ENCODE measurements at places on chromosomes 4 and X.

DNA sequence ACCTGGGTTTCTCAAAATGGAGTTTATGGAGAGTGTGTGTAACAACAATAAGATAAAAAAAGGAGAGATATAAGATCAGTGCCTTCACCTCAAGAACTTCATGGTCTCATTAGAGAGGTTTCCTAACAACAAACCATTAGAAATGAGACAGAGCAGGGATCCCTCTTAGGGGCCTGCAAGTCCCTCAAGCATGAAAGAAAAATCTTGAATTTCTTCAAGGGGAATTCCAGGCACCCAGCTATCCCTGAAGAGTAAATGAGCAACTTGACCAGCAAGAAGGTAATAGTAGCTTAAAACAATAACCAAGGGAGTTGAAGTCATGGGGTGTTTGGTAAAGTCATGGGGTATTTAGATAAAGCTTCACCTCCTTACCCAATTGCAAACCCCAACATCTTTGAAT is 49.7 kb upstream of the TLR3 start:
- no peak for DNase-seq

DNA sequence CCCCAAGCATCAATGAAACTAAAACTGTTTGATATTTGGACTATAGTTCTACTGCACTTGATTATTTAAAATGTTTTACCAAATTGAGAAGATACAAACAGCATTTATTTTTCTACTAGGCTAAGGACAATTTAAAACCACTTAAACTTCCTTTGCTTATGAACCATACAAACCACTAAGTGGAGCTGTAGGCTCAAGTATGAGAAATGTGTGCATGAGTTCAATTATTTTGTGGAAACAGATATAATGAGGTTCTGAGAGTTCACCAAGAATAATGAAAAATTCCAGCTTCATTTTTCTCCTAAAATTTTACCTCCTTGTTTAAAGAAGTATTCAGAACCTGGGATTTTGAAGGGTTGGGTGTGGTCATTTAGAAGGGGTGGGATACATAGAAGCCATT is 63.1 kb downstream of the SERPINA7 start:
- DNase-seq, result peak; percentile 7

GRCh38 chr4:181350615-181351415 is 892.4 kb upstream of the TENM3 start:
- DNase-seq, result peak; percentile 69

- no peak for DNase-seq
Observed at GRCh38 chr4:110867251-110867960, 244.5 kb upstream of the PITX2 start.

GRCh38 chr4:105634402-105635080 is 73.9 kb downstream of the INTS12 start:
- no peak for DNase-seq

DNA sequence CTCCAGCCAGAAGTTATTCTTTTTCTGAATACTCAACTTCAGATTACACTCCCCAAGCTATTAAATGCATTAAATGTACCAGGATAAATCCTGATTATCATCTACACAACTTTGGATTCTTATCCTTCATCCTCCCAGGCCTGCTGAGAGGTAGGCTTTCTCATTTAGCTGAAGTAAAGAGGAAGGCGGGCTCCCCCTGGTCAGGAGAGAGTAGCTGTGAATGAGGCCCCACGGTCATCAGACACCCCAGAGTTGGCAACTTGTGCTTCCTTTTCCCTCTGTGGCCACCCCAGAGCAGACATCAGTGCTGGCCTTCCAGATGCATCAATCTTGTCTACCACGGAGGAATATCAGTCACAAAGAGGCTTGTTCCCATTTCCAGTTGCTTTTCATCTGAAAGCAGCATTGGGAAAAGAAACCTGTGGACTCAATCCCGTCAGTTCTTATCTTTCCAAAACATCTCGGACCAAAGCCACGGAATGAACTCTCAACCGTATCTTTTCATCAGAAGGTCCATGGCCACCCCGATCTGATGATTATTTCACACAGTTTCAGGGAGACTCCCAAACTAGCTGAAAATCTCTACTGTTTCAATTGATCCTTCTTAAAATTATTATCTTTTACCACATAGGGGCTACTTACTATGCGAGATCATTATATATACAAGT is 79.2 kb downstream of the FBXO8 start:
- DNase-seq, result no peak

DNA sequence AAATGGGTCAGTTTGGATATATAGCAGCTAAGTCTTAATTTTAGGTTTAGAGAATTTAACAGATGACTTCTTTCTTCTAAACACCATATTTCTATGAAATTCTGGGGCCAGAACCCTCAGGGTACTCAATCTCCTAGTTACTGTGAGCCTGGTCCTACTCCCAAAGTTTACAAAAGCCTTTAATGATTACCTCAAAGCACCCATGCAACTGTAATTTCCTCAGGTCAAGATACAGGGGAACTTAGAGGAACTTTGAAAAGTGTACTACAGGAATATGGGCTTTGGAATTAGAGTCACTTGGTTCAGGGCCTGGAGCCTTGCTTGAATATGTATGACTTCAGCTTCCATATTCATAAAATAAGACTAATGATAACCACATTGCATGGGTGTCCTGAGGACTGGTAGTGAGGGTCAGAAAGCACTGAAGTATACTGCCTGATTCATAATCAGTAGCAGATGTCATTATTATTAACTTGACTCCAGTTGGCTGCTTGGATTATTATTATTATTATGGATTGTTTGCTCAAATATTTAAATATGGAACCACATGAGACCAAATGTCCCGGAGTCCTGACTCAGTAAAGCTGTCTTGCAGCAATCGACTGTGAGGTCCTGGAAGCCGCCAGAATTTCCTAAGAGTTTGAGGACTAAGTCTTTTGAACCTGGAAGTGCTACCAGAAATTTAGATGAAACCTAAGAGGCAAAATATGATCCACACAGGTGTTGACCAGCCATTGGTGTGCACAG is 2.0 kb upstream of the ADH7 start:
- no peak for DNase-seq

- DNase-seq, result peak; percentile 10
Observed at GRCh38 chr4:89254847-89255246, 52.8 kb downstream of the GPRIN3 start.

- peak; percentile 13 for DNase-seq
Observed at GRCh38 chr4:40992472-40993295, 221.7 kb downstream of the APBB2 start.

GRCh38 chrX:87518504-87518903 is 902 bp downstream of the KLHL4 start:
- peak; percentile 8 for DNase-seq

- DNase-seq, result peak; percentile 16
Observed at GRCh38 chrX:116499780-116500179, 37.0 kb upstream of the CT83 start.

DNA sequence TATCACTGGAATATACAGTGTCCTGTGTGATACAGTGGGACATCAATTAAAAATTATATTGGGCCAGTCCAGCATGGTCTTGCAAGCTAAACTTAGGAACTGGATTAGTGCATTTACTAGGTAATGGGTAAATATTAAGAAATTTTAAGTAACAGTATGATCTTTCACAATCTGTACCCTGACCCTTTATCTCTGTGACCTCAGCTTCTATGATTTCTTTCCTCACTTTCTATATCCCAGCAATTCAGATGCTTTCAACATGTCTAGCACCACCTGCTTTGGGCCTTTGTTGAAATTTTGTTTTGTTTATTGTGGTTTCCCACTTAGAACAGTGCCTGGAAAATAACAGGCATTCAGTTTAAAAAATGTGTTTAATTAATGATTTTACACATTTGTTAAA is 2295.4 kb downstream of the ARAP2 start:
- no peak for DNase-seq

- DNase-seq, result peak; percentile 10
Observed at GRCh38 chrX:110226931-110227330, 91.0 kb downstream of the AMMECR1 start.

- no peak for DNase-seq
Observed at GRCh38 chr4:16992566-16993225, 94.3 kb upstream of the LDB2 start.

DNA sequence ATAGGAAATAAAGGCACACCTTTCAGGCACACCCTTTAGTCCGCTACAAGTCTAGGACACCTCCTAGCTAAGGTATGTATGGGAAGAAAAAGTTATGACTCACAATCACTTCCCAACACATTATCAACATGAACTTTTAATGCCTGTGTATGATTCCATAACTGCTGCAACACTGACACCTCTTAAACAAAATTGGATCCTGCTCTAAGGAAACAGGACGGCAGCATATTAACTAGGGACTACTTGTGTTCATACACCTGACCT is 2.4 kb upstream of the PPP3CA start:
- DNase-seq, result no peak

DNA sequence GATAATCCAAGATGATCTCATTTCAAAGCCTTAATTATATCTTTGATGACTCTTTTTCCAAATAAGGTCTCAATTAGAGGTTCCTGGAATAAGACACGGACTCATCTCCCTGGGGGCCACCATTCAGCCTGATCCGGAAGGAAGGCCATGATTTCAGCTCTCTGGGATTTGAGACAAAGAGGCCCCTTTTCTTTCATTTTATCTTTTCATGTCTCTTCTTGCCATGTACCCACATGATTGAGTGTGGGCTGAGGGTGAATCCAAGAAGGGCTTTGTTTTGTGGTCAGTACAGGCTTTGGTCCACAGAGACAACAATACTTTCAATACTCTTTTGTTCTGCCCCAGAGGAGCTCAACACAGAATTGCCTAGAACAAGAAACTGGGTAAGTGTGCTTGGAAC is 261.2 kb downstream of the TRIML1 start:
- no peak for DNase-seq

GRCh38 chrX:802846-803245 is 172.3 kb downstream of the SHOX start:
- DNase-seq, result no peak

DNA sequence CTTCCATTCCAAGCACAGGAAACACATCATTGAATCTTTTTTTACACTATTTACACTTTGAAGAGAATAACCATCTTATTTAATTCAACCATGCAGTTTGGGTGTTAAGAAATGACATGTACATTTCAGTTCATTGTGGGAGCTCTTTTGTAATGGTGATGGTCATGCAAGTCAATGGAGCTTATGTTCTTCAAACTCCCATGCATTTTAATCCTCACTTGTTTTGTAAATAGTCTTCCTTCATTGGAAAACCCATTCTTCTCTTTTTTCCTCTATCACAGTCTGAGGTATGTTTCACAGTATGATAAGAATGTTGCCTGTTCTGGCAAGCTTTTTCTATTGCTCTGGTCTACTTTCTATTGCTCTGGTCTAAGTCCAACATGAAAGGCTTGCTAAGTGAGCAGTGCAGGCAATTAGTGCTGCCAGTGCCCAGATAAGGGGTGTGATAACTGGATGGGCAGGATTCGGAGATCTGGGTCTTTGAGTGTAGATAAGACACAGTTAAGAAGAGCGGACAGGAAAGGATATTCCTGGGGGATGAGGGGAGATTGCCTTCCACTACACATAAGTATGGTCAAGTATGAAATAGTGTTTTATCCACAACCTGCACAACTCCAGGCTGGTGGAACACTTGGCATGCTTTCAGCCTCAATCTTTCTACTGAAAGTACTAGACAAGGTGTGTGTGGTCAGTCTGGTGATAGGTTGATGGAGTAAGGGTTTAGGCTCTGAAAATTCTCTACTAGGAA is 17.1 kb downstream of the AFP start:
- DNase-seq, result peak; percentile 48

DNA sequence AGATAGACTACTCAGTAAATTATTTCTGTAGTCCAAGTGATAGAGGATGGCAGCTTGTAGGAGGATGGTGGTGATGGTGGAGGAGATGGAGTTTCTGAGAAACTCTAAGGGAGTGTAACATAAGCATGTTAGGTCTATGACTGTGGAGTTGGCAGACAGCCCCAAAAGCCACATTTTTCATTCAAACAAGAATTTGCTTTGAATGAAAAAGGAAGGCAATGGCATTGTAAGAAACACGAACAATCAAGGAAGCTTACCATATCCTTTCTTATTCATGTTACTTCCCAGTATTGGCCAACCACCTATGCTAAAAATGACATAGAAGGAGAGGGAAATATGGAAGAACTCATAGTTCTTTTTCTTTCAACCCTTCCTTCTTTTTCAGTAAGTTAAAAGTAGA is 18.7 kb upstream of the SEC24B start:
- DNase-seq, result peak; percentile 82

DNA sequence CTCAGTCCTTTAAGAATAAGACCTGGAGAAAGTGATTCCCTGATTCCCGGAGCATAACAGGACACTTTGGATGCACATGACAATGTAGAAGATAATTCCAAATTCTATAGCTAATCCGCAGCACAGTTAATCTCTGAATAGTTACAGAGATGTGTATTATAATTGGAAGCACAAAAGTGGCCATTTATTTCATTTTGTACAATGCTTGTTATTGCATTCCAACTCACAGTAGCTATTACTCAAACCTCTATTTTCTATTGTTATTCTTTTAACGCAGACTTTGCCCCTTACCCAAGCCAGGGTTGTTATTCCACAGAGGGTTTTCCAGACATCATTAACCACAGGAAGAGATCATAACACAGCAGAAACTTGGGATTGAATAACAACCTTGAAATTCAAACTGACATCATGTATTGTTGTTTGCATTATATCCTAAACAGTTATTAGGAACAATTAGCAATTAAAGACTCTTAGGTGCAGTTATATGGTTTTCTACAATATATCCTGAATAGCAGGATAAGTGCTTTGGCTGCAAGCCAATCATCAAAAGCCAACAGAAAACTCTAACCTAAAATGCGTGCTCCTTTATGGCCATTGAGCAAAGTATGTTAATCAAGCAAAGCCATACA is 984.0 kb upstream of the TENM3 start:
- DNase-seq, result no peak

- no peak for DNase-seq
Observed at GRCh38 chr4:118947095-118947494, 58.4 kb downstream of the SYNPO2 start.

- peak; percentile 94 for DNase-seq
Observed at GRCh38 chr4:113435893-113436292, 325.6 kb downstream of the CAMK2D start.

DNA sequence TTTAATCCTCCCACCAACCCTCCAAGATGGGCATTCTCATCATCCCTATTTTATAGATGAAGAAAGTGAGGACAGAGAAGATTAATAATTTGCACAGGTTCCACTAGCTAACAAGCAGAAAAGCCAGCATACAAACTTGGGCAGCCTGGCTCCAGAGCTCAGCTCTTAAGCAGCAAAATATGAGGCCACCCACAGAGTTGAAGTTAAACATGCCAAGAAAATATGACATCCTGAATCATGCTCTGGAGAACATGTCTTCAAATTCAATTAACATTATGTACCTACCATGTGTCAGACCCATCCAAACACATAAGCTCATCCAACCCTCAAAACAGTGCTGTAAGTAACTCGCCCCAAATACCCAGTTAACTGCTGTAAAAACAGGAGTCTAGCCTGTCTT is 33.9 kb downstream of the USP46 start:
- DNase-seq, result no peak

GRCh38 chrX:24515447-24515846 is 50.4 kb downstream of the PDK3 start:
- peak; percentile 48 for DNase-seq

- DNase-seq, result peak; percentile 54
Observed at GRCh38 chr4:5474756-5475155, 233.6 kb downstream of the EVC2 start.
